Transverse colon (tissue), 4 donors: ENCODE measurements at places on chromosomes 12 and 14. TPM values are rescaled to one million over a fixed set of nuclear protein-coding genes. Genes with fewer than 3 reads are reported as not detected.

- DNase-seq: no peak
These were observed 15.0 kb upstream of the ARMH4 start for GRCh38 chr14:58167057-58167456.

GRCh38 chr12:44078273-44078672 is 242.4 kb downstream of the TMEM117 start:
- no peak for DNase-seq

The SOX5 gene
- total RNA-seq: 3.0 TPM

DNA sequence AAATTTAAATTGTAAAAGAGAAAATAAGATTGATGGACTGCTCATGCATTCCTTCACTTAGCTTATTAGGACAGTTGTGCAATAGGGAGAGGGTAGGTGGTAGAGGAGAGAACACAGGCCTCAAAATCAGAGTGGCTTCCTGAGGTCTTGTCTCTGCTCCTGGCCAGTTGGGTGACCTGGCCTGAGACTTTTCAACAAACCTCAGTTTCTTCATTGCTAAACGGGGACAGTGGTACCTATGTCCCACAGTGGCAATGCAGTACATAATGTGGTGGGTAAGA is 2.6 kb downstream of the MAP3K12 start:
- DNase-seq: no peak

The FOXG1 gene
- total RNA-seq: not detected

The DACT1 gene
- 3.7 TPM for total RNA-seq
